ENCODE measurements at places on chromosomes 5 and 9. TPM values are rescaled to one million over a fixed set of nuclear protein-coding genes. Genes with fewer than 3 reads are reported as not detected.

CTNNAL1 gene
- total RNA-seq = 140 TPM

GRCh38 chr5:112686675-112687074, 51.0 kb upstream of the APC start:
- DNase-seq = no peak

DNA sequence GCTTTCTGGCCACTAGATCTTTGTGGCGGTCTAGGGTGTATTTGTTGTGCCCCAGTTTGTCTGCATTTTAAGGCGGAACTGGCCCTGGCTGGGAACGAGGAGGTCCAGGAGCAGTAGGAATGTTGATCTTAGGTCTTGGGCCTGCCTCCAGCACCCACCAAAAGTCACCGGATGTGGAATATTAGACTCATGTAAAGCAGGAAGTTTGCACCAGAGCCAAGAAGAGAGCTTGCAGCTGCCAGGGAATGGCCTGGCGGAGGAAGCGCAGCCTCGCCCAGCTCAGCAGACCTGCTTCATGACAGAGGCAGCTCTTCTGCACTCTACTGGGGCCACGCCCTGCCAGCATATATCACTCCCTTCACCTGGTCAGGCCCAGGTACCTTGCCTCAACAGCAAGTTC, 3.3 kb downstream of the GPX3 start:
- peak; percentile 61 for DNase-seq

S1PR3 gene
- total RNA-seq = 22.4 TPM

TMEM215 gene
- total RNA-seq = 0.18 TPM

DNA sequence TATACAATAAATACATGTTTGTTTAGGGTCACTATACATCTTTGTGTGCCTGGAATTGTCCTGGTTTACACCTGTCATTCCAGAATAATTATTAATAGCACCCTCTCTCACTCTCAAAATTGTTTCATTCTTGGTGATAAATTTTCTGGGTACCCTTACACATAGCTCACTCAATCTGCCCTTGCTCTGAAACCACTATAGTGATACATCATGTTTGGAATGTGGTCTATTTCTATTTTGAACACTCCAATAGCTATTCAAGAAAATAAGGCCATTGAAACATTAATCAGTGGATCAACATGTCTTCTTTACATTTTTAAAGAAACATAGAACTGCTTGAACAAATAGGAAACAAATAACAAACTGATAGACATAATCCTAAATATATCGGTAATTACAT, 158.7 kb downstream of the ARRDC3 start:
- no peak for DNase-seq

DNA sequence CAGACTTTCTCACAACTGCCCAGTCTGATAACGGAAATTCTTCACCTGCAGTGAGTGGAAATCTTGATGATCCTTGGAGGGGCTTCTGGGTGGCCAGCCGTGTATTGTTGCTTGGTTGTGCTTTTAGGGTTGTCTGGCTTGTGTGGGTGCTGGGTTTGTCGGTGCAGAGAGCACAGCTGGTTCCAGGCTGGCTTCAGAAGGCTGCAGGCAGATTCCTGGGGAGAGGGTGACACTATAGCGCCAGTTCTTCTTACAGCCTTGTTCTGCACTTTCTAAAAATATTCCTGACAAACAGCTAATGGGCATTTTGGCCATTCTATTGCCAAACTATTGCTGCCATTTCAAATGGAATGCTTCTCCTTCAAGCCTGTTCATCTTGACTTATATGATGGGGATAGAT, 99.3 kb downstream of the PDZD2 start:
- DNase-seq = no peak

GRCh38 chr5:150397782-150398721, 14.7 kb downstream of the CD74 start:
- DNase-seq = no peak

DNA sequence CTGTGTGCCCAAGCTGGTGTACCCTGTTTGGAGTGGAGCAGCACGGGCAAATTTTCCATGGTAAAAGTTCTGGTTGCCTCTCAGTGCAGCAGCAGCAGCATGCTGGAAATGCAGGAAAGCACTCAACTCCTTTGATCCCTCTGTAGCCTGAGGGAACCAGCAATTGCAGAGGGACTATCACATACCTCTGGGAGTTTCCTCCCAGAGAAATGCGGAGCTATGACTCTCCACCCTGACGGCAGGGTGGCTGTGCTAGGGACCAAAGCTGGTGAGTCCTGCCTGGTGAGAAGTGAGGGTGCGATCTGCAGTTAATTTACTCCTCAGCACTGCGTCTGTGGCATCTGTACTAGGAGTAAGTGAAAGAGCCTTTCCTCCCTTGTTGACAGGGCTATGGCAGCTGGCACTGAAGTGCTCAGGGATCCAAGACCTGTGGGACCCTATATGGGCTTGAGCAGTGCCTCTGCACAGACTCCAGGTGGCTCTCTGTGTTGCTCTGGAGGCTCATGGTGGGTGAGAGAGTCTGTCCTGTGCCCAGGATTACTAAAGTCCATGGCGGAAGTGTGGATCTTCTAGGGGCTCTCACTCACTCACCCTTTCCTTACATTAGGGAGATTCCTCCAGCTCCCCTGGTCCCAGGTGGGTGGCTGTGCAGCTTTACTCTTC, 601.2 kb upstream of the TYRP1 start:
- no peak for DNase-seq

DNA sequence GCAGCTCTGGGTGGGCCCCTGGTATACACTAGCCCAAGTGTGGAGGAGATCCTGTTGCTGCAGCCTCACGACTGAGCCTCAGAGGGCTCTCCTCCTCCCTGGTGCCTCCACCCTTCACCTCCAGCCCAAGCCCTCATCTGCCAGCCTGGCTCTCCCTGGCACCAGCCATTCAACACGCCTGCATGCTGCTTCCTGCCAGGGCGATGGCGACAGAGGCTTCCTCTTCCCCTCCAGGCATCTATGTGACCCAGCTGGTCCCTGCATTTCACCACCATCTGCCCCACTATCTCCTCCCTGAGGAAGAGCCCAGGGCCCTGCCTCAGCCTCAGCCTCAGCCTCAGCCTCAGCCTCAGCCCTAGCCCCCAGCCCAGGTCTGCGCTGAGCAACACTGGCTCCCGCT, 54.8 kb upstream of the ANGPTL2 start:
- no peak for DNase-seq

- DNase-seq = no peak
Observed at GRCh38 chr5:154421868-154422267, 23.9 kb upstream of the SAP30L start.

GRCh38 chr5:157747766-157748700, 4.5 kb downstream of the LSM11 start:
- DNase-seq = no peak

GRCh38 chr9:130319300-130319699, 53.7 kb downstream of the HMCN2 start:
- DNase-seq = no peak

SPACA9 gene
- total RNA-seq = 1.6 TPM

DNA sequence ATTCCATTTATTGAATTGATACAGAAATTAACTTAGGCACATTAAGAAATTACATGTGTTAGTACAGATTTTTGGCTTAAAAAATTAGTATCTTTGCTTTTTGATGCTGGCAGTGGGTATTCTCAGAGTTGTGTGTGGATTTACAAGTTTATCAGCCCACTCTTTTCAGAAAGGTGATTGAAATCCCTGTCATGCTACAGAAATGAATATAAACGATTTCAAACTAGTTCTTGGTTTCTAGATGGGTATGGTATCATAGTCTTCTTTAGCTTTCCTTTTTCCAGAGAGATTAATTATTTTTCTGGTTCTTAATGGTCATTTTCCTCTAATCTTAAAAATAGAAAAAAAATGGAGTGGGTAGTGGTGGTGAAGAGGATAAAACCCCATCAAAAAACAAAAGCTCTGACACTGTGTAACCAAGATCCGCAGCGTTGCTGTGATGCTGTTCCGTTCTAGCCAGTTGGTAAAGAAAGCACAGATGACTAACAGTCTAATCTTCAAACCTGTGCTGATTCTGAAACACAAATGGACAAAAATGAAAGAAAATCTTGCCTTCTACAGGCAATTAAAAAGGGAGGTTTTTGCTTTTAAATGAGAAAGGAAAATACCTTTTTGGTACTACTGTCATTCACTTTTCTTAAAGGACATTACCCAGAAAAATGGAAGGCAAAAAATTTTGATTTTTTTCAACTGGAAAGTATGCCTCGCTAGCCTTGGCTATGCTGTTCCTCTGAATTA, 5.2 kb downstream of the LRRTM2 start:
- no peak for DNase-seq

DNA sequence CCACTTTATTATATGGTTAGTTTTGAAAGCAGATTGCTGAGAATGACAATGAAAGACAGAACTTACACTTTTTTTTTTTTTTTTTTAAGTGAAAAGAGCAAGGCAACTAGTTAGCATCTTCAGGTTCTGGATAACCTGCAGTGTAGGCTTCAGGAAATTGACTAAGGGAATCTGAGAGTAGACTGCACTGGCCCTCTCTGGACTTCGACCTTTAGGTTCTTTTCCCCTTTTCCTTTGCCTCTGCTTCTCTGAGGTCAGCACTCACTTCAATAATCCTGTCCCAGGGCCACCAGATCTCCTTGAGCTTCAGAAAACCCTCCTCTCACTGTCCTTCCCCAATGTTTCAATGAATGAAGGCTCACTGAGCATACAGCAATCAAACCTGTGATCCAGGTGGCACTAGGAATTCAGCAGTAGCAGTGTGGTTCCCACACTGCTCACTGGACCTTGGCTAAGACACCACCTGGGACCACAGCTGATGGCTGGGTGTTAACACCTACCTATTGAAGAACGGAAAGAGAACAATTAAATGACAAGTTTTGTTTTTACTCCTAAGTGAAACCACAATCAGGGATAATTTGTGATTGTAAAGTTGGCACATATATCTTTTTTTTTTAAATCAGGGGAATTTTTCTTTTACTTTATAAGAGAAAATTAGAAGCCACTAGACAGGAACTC, 85.8 kb upstream of the IL6ST start:
- DNase-seq = no peak

SLC36A3 gene
- not detected for total RNA-seq

GRCh38 chr5:76074487-76075065, 8.6 kb upstream of the SV2C start:
- DNase-seq = no peak

DNA sequence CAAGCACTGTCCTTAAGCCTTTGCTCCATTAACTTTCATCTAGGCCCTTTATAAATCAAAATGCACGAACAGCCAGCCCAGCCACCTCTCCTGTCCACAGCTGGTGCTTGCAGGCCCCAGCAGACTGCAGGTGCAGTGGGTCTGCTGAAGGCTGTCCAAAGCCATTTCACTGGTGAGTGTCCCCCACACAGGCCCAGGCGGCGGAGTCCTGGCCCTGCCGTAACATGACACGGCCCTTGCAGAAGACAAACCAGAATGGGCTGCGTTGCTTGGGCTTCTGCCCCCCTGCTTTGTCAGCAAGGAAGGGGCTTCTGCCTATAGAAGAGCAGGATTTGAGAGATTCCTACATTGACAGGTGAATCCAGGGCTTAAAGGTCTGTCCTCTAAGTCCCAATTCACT, 188.6 kb downstream of the NR3C1 start:
- DNase-seq = no peak

MYMK gene
- not detected for total RNA-seq

DNA sequence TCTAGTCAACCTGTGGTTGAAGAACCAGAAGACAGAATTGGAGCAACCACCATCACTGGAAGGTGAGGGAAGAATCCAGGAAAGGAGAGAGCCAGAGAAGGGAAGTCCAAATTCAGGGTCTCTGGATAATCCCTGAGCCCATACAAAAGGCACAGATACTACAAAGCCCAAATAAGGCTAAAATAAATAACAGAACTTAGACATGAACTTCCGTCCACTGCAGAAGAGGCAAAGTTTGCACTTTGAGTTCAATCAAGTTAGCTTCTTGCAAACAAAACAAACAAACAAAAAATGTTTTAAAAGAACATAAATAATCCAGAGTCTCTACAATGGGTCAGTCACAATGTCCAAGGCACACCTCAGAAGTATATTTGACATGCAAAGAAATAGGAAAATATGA, 21.0 kb downstream of the CFAP77 start:
- DNase-seq = no peak

- DNase-seq = no peak
Observed at GRCh38 chr5:11785771-11786352, 118.4 kb downstream of the CTNND2 start.

- no peak for DNase-seq
Observed at GRCh38 chr5:14464096-14464495, 117.5 kb upstream of the OTULINL start.

GRCh38 chr9:33112094-33112493, 35.6 kb upstream of the SMU1 start:
- DNase-seq = no peak

CCDC152 gene
- 1.1 TPM for total RNA-seq

SPINK4 gene
- total RNA-seq = not detected

- DNase-seq = no peak
Observed at GRCh38 chr5:122849771-122850170, 4.4 kb downstream of the SNX24 start.

OR1K1 gene
- not detected for total RNA-seq

GABRA6 gene
- not detected for total RNA-seq

SAXO1 gene
- total RNA-seq = under 0.01 TPM

DNA sequence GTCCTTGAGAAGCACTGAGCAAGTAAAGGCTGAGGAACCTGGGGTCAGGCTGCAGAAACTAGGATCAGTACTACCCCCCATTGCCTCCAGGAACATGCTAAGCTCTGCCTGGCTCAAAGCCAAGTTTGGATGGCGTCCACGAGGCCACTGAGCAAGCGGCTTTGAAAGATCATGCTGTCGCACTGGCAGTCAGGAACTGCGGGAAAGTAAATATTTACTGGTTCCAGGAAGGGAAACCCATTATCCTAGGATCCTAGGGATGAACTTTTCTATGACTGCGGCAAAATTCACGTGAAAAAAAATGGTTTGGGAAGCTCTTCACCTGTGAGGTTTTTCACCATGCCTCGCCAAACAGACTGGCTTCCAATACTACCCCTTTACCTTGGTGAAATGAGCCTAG, 75.3 kb upstream of the PJA2 start:
- DNase-seq = no peak

GRCh38 chr5:107436201-107436600, 234.5 kb downstream of the EFNA5 start:
- DNase-seq = no peak

DNA sequence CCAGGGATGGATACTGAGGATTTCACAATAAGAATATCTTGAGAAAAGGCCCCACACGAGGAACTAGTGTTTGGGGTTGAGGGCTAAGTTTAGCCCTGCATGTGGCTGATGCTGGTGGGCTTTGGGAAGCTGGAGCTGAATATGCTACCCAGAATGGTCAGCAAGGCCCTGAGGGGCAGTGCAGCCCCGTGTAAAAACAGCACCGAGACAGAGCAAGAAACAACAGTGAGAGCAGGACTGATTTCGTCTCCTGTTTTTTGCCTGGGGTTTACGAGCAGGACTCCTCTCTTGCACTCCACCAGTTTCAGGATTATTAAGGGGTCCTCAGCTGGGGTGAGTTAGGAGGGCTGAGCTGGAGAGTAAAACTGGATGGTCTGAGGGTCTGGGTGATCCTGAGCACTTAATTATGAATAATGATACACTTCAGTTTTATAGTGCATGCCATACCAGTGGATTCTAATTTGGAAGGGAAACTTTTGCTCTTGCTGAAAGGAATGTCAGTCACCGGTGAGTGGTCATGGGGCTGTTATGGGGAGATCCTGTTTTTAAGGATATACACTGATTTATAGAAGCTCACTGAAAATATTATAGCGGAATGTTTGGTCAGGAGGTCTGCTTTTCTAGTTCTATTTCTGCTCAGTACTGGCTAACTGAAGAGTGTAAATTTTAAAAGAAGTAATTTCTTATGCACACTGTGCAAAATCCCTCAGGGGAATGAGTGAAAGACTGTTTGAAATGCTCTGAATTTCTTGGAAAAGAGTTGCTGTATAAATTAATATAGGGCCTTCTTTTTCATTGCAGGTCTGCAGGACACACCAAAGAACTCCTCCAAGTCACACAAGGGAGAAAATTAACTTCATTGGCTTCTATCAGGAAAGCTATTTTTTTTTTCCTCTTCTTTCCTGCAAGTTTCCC, 42.7 kb upstream of the NFIB start:
- no peak for DNase-seq
